IPS DF 19.7 (cell line): ENCODE measurements at places on chromosomes 11 and 22.

DNA sequence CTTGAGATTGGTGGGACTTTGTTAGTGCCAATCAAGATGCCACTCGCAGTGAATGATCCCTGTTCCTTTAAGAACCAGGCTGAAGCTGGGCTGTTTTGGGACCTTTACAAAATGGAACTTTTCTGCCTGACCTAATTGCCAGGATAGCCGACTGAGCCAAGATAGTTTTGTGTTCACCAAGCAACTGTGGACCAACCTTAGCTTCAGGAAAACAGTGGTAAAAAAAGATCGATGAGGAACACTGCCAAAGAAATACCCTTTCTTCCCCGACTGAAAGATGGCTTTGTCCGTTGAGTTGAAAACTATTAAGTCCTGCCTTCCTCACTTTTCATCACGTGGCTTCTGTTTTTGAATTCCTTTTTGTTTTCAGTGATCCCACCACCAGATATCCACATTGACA lies 157.9 kb upstream of the SORL1-AS1 start:
- no peak for DNase-seq

DNA sequence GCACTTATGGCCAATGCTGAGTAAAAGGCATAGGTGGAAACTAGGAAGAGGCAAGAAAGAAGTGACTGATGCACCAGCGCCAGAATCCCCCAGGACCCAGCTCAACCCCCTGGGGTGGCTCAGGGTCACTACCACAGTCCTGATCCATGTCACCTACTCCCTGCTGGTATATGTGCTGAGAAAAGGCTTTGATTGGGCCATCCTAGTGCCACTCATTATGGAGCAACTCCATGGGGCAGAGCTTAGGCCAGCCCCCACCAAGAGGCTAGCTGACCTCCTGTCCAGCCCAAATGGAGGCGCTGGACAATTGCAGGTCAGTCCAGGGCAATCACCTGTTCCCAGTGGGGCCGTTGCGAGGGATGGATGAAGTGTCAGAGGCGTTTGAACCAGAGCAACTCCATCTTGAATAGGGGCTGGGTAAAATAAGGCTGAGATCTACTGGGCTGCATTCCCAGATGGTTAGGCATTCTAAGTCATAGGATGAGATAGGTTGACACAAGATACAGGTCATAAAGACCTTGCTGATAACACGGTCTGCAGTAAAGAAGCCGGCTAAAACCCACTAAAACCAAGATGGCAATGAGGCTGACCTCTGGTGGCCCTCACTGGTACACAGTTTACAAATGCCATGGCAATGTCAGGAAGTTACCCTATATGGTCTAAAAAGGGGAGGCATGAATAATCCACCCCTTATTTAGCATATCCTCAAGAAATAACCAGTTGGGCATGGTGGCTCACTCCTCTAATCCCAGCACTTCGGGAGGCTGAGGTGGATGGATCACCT lies 20.6 kb upstream of the DAGLA start:
- DNase-seq, result no peak

DNA sequence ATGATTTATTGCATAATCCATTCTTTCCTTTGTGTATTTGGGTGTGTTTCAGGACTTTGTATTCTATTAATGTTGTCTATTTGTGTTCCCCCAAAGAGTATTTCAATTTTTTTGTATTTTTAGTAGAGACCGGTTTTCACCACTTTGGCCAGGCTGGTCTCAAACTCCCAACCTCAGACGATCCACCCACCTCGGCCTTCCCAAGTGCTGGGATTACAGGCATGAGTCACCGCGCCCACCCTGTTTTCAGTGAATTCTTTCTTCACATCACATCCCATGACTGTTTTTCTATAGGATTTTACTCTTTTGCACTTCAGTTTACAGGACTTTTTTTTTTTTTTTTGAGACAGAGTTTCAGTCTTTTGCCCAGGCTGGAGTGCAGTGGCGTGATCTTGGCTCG lies 46.3 kb downstream of the RBX1 start:
- DNase-seq, result no peak

- no peak for DNase-seq
These were observed 438 bp downstream of the ZW10 start for GRCh38 chr11:113773092-113773415.

DNA sequence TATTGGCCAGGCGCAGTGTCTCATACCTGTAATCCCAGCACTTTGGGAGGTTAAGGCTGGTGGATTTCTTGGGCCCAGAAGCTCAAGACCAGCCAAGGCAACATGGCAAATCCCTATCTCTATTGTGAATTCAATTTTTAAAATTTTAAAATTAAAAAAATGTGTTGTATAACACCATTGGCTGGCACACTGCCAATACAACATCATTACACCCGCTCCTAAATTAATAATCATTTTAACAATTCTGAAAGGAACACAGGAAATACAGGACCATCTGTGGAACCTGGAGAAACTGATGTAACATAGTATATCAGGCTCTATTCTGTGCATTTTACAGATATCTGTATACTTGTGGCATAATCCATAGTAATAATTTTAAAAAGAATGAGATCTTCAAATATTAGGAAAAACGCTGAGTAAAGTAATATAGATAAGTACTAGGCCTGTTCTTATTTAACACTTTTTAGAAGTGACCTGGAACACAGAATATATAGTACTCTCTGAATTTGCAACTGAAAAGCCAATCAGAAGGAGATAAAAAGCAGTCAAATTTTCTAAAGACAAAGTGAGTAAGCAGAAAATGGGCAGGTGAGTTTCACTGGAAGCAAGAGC lies 124.3 kb downstream of the APOL5 start:
- DNase-seq, result no peak

GRCh38 chr11:107711861-107712755 lies at the start of gene SLN:
SLN (minus strand) TSS chr11:107712056.
- no peak for DNase-seq

GRCh38 chr11:88337987-88338668 lies 592 bp upstream of the CTSC start:
- no peak for DNase-seq

GRCh38 chr22:17655289-17655688 lies 16.7 kb downstream of the BCL2L13 start:
- no peak for DNase-seq

GRCh38 chr11:121763526-121763925 lies 310.8 kb upstream of the SORL1-AS1 start:
- DNase-seq, result no peak

- DNase-seq, result no peak
These were observed 29.3 kb upstream of the CABP7 start for GRCh38 chr22:29690476-29690875.

DNA sequence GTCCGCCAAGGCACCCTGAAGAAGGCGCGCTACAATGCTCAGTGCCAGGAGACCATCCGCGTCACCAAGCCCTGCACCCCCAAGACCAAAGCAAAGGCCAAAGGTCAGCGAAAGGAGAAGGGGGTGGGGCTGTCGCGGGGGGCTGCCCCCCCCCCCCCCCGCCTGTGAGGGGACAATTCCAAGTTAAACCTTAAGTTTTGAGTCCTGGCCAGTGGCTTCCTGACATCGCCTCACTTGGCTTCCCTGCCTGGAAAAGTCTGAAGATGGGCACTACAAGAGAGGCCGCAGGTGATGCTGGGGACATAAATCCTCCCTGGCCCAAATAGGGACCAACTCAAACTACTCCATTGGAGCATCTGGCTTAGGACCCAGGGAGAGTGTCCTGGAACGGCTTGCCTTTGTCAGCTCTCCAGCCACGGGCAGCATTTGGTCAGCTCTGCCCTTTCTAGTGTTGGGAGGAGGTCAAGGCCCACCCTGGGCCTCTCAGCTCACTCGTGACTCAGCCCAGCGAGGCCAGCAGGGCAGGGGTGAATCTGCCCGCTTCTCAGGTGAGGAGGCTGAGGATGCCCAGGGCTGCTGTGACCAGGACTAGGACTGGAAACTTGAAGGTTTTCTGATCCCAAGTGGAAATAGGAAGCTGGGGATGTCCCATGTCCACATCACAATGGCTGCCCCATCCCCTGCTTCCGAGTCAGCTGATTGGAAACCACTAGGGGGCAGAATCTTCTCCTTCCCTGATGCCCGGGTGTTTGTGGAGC lies 1.4 kb downstream of the MDK start:
- no peak for DNase-seq

GRCh38 chr11:91904792-91905785 lies 319.5 kb upstream of the FAT3 start:
- no peak for DNase-seq

DNA sequence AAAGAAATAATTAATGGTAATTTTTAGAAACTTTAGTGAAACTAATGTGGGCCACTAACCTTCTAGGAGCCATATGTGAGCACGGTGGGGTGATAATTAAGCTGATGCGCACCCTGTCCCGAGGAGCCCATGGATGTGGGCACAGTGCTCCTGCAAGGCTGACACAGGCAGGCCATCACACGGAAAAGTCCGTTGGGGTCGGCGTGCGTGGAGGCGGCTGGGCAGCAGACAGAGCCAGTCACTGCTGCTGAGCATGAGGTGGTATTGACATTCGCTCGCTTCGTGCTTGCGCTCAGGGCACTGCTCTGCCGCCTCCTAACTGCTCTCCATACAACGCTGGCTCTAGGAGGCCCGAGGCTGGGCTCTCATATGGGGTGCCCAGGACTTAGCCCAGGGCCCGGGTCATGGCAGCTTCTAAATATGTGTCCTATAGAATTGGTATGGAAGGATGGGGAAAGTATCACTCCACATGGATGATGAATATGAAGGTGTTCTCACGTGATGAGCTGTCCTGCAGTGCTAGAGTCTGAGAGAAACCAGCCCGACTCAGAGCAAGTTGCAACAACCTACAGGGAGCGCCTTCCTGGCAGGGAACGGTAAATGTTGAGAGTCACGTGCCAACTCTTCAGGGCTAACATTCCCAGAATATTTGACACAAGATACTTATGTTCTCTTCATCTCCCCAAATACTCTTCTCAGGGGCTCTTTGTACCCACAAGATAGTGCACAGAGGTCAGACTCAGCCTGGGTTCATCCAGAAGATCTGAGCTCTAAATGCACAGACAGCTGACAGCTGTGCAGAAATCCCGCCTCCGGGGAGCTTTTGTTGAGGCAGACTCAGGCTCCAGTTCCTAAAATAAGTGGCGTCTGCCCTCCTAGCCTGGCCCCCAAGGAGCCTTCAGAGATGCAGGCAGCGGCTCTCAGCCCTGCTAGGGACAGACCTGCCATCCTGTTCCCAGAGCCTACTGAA lies 50.6 kb upstream of the ARFGAP3 start:
- no peak for DNase-seq

DNA sequence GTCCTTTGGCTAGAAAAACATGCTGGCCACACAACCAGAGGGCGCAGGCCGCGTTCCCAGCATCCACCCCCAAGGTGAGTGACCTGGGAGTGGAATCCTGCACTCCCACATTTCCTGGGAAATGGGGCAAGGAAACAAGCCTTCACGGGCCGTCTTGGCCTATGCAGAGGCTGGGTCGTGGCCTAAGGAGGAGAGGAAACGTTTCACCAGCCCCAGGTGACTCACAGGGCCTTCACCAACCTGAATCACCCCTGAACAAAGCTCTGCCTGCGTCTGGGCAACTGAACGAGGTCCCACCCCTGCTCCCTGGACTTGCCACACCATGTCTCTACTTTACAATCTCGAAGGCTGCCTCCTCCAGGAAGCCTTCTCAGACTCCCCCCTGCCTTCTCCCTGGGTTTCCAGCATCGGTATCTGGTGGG lies 13.2 kb downstream of the MYH9 start:
- no peak for DNase-seq

- DNase-seq, result no peak
These were observed 159.7 kb downstream of the FAT3 start for GRCh38 chr11:92384358-92384757.

GRCh38 chr11:35223991-35224390 lies 85.0 kb downstream of the CD44 start:
- DNase-seq, result no peak

DNA sequence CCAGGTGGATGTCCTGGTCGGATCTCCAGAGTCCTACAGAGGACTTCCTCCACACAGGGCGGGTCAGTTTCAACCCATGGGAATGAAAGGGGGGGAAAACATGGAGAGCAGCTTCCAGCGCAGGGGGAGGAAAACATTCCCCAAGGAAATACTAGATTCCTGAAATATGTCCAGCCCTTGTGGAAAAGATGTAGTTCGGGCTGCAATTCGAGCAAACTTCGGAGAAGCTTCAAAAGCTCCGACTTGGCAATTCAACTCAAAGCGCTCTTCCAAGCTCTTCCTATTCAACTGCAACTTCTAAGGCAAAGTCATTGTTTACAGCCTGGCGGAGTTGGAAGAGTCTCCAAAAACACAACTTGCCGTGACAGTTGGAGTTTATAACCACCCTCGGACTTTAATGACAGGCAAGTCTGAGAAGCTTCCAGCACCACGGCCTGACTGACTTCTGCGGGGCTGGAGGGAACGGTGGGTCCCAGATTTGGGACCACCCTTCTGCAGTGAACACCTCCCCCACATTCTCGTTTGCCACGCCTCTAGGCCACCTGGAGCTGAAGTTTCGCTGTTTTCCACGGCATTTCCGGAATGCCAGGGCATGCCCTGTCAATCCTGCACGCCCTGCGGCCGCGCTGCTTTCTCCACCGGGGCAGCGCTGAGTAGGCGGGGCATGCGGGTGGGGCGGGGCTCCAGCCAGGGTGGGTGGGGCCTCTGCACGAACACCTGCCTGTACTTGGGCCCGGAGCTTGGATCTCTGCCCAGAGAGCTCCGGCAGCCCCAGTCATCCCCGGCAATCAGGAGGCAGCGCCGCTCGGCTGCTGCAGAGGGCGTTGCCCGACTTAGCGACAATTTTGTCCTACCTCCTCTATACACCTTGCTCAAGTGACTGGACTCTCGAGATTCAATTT lies 49.0 kb upstream of the BIRC3 start:
- no peak for DNase-seq

GRCh38 chr11:4032097-4032496 lies 62.5 kb upstream of the RRM1 start:
- DNase-seq, result no peak

DNA sequence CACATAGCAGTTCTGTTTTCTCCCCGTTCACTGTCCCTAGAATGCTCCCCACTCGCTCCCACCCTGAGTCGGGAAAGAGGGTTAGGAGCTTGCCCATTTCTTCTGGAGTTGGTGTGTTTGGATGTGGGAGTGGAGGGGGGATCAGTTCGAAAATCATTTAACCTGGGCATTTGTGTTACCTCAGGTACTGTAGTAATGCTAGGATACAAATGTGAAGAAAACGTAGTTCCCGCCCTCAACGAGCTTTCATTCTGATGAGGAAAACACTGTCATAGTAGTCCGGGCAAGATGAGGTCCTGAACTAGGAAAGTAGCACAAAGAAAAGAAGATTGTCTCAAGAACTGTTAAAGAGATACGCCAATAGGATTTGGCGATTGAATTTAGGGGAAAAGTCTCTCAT lies 539 bp downstream of the SDHD start:
- DNase-seq, result no peak

DNA sequence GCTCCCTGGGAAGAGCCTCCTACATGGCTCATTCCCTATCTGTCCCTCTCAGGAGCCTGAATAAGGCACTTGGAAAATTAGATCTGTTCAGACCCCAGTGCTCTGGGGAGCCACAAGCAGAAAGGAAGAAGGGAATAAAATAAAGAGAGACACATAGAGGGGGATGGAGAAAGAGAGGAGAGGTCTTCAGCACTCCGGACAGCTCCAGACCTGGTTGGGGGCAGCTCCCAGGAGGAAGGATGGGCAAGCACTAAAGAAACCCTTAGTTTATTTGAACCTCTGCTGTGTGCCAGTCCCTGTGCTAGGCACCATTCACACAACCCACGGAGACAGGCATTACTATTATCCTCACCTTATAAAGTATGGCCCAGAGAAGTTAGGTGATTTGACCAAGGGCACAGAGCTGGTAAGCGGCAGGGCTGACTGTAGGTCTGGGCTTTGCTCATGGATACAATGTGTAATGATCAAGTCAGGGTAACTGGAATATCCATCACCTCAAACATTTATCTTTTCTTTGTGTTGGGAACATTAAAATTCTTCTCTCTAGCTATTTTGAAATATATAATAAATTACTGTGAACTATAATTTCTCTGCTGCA lies 53.7 kb upstream of the LRRC32 start:
- no peak for DNase-seq
